Suppressor macrophage treated with lipopolysaccharide for 1 hour (primary cell): ENCODE measurements at places on chromosomes 4 and X.

GRCh38 chr4:10180927-10181744 is 64.5 kb upstream of the WDR1 start:
- DNase-seq = peak; percentile 54

DNA sequence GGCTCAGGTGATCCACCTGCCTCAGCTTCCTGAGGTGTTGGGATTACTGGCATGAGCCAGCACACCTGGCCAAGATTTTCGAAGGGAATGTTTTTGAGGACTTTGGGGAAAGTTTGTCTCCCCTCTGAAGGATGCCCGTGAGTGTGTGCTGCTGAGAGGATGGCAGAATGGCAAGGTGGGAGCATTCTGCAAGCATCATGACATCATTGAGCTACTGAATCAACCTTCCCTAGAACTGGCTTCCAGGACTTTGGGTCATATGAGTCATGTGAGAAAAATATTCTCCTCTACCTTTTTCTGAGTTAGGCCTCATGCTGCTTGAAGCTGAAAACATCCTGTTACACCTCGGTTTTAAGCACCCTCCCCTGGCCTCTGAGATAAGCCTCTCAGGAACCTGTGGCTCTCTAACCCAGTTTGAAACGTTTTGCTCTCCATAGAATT is 31.0 kb downstream of the TMEM131L start:
- DNase-seq = no peak

GRCh38 chrX:57951666-57952319 is 41.5 kb upstream of the ZXDA start:
- peak; percentile 10 for DNase-seq

- DNase-seq = peak; percentile 11
These were observed 306.1 kb upstream of the TAPT1 start for GRCh38 chr4:16532240-16532970.

GRCh38 chrX:14528629-14529289 is 577 bp upstream of the GLRA2 start:
- peak; percentile 49 for DNase-seq

GRCh38 chr4:9800848-9801247 is 19.4 kb downstream of the DRD5 start:
- DNase-seq = no peak

DNA sequence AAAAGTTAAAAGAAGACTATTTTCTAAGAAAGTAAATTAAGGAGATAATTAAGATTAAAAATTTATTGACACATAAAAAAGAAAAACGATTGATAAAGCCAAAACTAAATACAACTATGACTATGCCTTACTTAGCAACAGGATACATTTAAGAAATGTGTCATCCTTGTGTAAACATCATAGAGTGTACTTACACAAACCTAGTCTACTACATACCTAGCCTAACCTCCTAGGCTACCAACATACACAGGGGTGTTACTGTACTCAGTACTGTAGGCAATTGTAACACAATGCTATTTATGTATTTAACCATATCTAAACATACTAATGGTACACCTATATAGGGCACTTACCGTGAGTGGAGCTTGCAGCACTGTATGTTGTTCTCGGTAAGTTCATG is 108.3 kb downstream of the ANXA10 start:
- no peak for DNase-seq

DNA sequence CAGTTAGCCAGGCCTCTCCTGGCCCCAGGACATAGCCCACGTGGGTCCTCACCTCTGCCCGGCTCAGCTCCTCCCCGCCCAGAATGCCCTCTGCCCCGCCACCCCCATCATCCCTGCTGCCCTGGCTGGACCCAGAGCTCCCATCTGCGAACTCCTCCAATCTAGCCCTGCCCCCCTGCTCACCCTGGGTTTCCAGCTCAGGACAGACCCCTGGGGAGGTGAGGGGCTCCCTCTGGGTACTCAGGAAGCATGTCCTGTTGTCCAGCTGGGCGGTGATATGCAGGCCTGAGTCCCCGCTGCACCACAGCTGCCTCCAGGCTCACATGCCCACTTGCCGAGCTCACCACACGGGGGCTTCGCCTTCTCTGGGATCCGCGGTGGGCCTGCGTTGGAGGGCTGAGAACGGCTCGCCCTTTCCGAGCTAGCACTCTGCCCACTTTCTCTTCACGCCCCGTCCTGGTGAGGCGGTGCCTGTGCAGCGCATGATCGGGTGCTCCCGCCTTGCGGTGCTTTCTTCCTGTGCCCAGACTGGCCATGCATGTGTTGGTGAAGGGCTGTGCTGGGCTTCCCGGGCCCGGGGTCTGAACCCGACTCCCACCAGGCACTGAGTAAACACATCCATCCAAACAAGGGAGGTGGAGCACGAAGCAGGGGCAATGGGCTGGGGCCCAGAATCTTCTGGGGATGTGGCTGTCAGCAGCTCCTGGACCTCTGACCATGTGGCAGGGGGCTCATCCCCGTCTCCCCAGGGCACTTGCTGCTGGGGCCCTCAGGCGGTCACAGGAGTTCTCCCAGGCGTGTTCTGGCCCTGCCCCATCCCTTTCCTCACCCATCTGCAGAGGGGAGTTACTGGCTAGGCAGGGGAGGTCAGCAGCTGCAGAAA is 74.3 kb downstream of the RGS12 start:
- no peak for DNase-seq

- no peak for DNase-seq
These were observed 1963.1 kb upstream of the TENM3 start for GRCh38 chr4:180280076-180280475.

DNA sequence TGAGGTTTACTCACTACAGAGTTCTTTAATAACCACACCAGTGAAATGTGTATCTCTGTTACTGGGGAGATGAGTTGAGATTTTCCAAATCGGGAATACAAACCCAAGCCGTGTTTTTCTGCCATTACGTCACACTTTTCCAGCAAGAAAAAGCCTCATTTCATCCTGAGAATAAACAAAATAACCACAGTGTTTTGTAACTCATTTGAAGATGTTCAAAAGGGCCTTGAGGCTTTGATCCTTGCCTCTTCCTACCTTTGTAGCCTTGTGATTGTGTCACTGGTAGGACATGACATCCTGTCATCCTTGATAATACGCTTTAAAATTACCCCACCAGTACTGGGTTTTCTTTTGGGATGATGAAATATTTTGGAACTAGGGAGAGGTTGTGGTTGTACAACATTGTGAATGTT is 2.9 kb downstream of the USP11 start:
- DNase-seq = no peak

DNA sequence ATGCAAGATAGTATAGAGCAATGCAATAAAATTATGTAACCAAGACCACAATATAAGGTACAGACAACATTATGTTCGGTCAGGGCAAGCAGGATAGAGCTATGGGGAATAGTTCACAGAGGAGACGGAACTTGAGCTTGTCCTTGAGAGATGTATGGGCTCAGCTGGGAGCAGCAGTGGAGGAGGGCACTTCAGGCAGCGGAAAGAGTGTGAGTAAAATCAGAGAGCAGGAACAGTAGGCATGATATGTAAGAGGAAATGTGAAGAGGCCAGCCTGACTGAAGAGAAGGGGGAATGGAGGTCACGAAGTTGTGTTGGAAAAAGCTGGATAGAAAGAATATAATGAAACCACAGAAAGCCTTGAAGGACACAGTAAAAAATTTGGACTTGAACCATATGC is 217.2 kb upstream of the NOCT start:
- DNase-seq = no peak

GRCh38 chr4:14898989-14899388 is 103.3 kb upstream of the CPEB2 start:
- no peak for DNase-seq

GRCh38 chrX:5176766-5177165 is 1051.9 kb downstream of the NLGN4X start:
- no peak for DNase-seq

GRCh38 chr4:124025000-124025399 is 628.4 kb downstream of the SPRY1 start:
- DNase-seq = no peak

DNA sequence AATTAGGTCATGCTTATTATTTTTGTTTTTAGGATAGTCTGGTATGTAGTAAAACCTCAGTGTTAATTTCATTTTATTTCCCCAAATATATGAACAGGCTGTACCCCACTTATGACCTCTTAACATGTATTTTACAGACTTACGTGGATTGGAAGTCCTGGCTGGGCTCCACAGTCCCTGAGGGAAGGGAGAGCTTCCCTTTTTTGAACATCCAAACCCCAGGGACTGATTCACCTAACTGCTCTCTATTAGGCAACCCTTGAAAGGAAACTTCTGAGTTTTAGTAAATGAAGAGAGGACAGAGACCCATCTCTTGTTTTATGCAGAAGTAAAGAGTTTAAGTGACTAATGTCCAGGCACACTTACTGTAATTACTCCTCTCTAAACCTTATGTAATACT is 233.1 kb upstream of the SPRY1 start:
- peak; percentile 36 for DNase-seq

GRCh38 chrX:19798423-19798822 is 89.0 kb downstream of the SH3KBP1 start:
- DNase-seq = no peak

- DNase-seq = no peak
These were observed 111.2 kb upstream of the PDE5A start for GRCh38 chr4:119739796-119740195.

GRCh38 chrX:13277539-13277938 is 42.3 kb downstream of the ATXN3L start:
- no peak for DNase-seq

GRCh38 chr4:158581161-158581560 is 59.5 kb downstream of the RXFP1 start:
- peak; percentile 24 for DNase-seq

DNA sequence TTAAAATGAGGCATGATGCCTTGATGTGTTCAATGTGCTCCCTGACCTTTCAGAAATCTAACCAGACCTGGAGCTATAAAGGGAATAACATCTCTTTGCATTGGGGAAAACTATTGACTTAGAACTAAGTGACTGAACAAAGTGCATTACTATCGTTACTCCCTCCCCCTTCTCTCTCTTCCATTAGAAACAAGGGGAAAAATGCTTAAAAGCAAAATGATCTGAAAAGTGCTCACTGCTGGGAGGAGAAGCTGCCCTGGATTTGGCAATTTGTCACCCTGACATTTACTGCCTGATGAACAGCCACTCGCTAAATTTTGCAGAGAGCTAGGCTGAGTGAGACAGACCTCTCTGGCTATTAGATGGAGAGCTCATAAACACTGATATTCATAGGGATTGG is 48.6 kb upstream of the PARM1 start:
- DNase-seq = no peak

DNA sequence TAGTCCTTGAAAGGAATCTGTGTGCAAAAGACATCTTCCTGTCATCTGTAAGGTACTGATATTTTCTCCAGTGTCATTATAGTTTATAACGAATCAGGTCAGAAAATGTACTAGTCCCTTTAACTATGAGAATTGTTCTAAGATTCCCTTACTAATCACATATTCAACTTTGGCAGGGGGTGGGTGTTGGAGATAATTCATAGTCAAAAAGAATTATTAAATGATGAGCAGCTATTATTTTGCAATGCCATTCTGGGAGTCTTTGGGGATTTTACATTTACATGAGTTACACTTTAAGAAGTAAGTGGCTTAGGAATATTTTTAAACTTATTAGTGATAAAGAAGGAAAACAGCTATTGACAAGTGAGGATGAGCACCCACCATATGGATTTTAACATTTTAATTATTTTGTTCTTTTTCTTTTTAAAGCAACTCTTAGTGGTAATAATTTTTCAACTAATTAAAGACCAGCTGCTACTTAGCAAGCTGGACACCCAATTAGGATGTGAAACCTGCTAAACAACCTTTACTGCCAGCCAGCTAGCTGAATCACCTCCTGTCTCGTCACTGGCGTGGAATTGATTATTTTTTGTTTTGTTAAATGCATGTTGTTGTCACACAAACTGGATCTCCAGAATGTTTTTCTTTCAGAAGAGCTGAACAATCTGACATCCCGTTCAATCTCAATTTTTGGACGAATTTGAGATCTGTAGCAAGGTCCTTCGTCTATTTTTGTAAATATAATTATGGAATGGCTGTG is 219.2 kb downstream of the ARAP2 start:
- no peak for DNase-seq

- DNase-seq = no peak
These were observed 3.8 kb downstream of the MAEA start for GRCh38 chr4:1293531-1293941.

DNA sequence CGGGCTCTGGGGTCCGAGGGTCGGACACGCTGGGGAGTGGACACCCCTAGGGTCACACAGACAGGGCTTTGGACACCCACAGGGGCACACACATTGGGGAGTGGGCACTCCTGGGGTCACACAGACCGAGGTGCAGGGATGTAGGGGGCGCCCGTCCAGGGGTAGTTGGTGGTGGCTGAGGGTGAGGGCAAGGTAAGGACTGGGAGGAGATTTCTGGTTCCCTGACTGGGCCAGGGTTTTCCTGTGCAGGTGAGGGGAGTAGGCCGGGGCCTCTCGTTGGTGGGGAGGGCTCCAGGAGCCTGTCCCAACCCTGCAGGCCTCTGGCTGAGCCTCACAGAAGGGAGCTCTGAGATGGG is 21.9 kb upstream of the WDR45 start:
- DNase-seq = no peak

DNA sequence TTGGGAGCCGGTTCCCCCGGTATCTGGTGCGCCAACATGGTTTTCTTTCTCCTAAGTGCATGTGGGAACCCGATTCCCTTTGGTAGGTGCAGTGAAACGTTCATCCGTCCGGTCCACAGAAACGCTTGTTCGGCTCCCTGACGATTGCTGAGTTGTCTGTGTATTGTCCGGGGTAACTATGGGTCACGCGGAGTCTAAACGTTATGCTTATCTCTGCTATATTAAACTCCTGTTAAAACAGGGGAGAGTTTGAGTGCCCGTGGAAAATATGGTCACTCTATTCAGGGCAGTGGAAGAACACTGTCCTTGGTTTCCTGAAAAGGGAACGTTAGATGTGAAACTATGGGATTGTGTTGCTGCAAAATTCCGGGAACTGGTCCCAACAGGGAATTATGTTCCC is 32.4 kb upstream of the MGST2 start:
- DNase-seq = no peak

- no peak for DNase-seq
These were observed 24.3 kb upstream of the TEX13C start for GRCh38 chrX:125295337-125295736.

DNA sequence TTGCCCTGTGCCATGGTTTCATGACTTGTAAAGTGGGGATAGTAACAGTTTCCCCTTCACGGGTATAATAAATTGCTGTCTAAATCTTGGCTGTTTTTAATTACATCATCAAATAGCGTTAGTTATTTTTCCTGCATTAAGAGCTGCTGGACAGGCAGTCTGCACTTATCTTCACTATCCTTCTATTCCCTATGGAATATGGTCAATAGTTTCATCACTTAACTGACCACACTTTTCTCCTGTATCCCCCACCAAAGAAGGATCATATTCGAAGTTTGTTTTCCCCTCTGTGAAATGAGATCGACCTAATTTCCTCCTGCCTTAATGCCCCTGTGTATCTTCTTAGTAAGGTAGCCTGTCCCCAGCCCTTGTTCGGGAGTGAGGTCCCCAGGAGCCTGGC is 133.2 kb downstream of the SHROOM3 start:
- DNase-seq = no peak

GRCh38 chrX:6959006-6959405 is 188.5 kb upstream of the STS start:
- no peak for DNase-seq

GRCh38 chr4:88722276-88722780 is 24.7 kb upstream of the NAP1L5 start:
- no peak for DNase-seq

- DNase-seq = no peak
These were observed 381.9 kb downstream of the PRDM5 start for GRCh38 chr4:120540625-120541024.

GRCh38 chr4:75741027-75741426 is 16.6 kb downstream of the USO1 start:
- no peak for DNase-seq

GRCh38 chrX:22349116-22349515 is 76.4 kb downstream of the CBLL2 start:
- DNase-seq = no peak

- no peak for DNase-seq
These were observed 933.9 kb upstream of the EPHA5 start for GRCh38 chr4:66604192-66604591.
